GF-D8 (cell line): ENCODE measurements at places on chromosomes 7 and 10.

GRCh38 chr7:41039981-41040380 is 662.9 kb downstream of the INHBA start:
- no peak for DNase-seq

DNA sequence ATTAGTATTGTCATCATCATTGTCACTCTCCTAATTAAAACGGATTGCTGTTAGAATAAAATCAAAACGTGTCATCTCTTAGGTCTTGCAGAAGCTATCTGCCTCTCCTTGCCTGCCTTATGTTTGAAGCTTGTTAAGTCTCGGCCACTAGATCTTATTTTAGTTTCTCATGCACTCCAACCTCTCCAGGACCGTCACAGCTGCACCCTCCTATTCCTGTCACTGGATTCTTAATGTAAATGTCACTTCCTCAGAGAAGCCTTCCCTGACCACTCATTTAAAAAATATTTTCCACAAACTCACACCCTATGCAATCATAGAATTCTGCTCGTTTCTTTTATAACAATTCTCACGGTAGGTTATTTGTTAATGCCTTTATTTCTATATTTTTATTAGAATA is 103.9 kb upstream of the DKK1 start:
- no peak for DNase-seq

DNA sequence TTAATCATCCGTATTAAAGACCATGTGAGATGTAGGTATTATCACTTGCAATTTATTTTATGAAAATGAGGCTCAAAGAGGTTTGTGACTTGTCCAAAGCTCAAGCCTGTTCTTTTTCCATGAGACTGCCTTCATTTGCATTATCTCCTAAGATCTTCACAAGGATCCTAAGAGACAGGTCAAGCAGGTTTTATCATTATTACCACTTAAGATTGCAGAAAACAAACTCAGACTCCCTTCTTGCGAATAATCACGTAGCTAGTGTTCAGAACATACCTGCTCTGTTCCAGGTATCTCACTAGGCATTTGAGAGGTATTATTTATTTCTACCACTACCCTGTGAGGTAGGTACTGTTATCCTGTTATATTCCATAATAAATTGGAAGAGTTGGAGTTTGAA is 64.8 kb downstream of the ZNRF2 start:
- DNase-seq: no peak

GRCh38 chr7:20407585-20408466 is 77.1 kb downstream of the ITGB8 start:
- DNase-seq: no peak

- DNase-seq: no peak
Observed at GRCh38 chr7:46202379-46202778, 281.3 kb upstream of the IGFBP3 start.

DNA sequence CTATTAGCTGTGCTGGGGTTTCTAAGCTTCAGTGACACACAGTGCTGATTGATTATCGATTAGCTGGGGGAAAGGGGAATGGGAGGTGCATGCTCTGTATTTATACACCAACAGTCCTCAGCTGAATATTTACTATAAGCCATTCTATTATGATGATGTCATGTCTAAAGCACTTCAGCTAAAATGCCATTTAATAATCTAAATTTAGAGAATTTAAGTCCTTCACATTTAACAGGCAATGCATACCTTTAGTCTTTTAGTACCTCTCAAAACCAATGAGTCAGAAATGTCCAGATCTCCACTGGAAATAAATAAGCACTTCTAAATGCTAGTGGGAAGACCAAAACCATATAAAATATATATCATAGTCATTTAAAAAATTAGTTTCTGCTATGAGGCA is 24.6 kb downstream of the RPP38 start:
- no peak for DNase-seq

- DNase-seq: no peak
Observed at GRCh38 chr10:83881661-83882060, 257.6 kb upstream of the GHITM start.

GRCh38 chr10:88987243-88987725 is 3.3 kb upstream of the FAS start:
- no peak for DNase-seq

DNA sequence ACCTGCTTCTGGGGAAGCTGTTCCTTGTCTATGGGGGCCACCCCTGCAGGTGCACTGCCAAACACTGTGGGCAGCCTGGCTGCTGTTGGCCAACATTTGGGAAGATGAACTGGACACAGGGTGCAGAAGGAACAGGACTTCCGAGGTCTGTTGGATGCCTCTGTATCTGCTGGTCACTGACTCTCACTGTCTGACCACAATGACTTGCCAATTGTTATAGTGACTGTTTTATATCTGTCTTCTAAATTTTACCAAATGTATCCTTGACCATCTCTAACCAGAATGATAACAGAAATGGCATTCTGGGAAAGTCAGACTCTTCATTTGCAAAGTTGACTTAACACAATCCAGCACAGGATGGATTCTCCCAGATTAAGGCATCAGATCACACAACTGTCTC is 214.0 kb upstream of the PRSS58 start:
- DNase-seq: no peak

DNA sequence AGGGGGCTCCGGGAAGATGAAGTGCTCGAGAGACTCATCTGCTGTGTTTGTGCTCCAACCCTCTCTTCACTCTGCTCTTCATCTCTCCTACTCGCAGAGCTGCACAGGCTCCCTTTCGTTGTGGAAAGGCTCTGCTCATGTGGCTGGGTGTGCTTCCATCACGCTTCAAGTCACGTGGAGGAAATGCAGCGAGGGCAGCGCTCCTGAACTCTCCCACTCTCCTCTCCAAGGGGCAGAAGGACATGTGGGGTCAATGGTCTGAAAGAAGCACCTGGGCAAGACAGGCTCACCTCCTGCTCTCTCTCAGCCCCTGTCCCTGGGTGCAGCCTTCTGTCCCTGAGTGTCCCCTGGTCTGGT is 72.6 kb downstream of the USP6NL start:
- DNase-seq: no peak

DNA sequence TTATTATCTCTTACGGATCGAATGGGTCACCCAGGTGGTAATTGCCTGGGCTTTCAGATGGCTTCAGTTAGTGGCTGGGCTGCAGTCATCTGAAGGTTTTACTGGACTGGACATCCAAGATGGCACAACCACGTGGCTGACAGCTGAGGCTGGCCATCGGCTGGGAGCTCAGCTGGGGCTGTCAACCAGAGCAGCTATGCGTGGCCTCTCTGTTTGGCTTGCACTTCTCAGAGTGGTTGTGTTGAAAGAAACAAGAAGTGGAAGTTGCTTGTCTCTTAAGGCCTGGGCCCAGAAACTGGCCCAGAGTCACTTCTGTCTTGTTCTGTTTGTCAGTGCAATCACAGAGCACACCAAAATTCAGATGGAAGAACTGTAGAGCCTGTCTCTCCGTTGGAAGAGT is 5.7 kb upstream of the GDI2 start:
- DNase-seq: no peak

- no peak for DNase-seq
Observed at GRCh38 chr10:93535293-93535692, 31.2 kb upstream of the FFAR4 start.

DNA sequence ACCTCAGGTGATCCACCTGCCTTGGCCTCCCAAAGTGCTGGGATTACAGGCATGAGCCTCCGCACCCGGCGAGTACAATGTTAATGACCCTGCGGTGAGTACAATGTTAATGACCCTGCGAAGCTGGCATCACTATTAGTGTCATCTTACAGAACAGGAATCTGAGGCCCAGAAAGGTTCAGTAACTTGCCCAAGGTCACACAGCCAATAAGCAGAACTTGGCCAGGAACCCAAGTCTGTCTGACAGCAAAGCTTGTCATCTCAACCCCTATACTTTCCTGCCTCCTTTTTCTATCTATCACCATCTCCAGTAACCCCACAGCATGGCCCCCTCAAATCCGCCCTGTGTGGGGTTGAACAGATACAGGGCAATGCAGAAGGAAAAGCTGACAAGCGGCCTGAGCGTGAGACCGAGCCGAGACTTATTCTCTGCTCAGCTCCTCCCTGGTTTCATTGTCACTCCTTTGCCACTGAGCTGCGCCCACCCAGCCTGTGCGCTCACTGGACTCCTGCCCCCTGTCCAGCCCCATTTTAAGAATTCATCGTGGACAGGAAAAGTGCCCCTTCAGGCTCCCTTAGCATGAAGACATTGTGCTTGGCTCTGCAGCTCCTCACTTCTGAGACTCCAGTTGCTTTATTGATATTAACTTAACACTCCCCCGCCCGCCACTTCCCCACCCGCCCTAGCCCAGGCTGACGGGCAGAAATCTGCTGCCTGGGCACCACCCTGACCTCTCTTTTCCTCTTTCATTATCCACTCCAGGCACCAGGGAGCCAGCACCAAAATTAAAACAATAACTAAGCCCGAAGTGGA is 58.1 kb upstream of the LBX1 start:
- no peak for DNase-seq

- no peak for DNase-seq
Observed at GRCh38 chr10:125599194-125599593, 83.8 kb downstream of the TEX36 start.

DNA sequence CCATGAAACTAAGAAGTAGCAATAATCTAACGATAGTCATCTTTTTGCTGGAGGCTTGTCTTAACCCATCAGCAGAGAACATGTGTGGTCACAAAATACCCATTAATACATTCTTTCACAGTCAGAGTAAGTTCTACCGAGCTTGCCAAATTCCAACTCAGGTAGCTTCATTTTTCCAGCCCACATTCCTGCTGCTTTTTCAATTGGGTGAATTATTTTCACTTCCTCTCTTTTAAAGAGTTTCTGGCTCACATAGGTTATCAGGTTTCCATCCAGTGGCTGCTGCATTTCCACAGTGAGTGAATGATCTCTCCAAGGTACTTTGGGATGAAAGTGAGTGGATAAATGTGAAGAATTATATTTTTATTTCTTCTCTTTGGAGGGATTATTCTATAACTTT is 233.1 kb downstream of the SEMA3E start:
- no peak for DNase-seq

DNA sequence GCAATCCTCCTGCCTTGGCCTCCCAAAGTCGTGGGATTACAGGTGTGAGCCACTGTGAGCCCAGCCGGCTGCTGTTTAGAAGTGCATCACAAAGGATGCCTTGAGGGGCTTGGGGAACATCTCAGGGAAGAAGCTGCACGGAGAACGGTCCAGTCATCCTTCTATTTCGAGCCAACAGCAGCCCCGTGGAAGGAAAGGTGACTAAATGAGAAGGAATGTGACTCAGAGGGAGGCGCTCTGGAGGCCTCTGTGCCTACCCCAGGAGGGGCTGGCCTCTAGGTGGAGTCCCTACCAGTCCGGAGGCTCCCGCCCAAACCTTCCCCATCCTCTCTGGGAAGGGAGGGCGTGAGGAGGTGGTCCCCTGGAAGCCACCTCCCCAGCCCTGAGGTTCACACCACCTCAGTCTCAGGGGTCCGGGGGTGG is 76.2 kb downstream of the CTBP2 start:
- no peak for DNase-seq

- DNase-seq: no peak
Observed at GRCh38 chr7:135831455-135832195, 83.0 kb upstream of the FAM180A start.

- no peak for DNase-seq
Observed at GRCh38 chr7:134372858-134373257, 56.1 kb upstream of the SLC35B4 start.

DNA sequence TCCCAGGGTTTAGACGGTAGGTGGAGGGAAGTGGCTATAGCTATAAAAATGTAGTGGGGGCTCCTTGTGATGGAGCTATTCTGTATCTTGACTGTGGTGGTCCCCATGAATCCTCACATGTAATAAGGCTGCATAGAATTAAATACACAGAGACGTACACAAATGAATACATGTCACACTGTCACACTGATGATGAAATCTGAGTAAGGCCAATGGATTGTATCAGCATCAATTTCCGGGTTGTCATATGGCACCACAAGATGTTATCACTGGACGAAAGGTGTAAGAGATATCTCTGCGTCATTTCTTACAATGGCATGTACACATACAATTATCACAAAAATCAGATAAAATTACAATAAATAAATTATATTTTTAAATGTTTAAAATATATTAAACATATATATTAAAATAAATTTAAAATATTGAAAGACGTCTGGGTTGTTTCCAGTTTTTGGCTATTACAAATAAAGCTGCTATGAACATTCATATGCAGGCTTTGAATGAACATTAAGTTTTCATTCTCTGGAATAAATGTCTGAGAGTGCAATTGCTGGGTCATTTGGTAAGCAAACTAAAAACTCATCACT is 38.1 kb downstream of the LEP start:
- DNase-seq: no peak

- no peak for DNase-seq
Observed at GRCh38 chr7:66152371-66153191, 37.9 kb downstream of the CRCP start.

GRCh38 chr7:93119191-93119905 is 1.6 kb upstream of the SAMD9 start:
- no peak for DNase-seq

DNA sequence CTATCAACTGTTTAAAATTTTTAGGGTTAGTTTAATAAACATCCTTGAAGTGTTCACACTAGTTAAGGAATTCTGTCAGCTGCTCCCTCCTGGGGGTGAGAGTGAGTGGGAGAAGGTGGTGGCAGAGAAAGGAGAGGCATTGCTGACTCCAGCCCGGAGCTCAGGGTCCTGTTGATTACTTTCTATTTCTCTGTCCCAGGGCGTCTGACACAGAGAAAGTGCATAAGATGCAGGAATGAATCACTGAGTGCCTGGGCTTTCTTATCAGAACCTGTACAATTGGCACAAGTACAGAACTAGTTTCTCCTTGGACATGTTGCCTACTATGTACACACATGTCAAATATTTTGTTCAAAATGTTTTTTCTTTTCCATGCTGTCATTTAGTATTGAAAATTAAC is 410.8 kb upstream of the COBL start:
- no peak for DNase-seq

- DNase-seq: no peak
Observed at GRCh38 chr10:24518981-24519597, 204.6 kb downstream of the ARHGAP21 start.

DNA sequence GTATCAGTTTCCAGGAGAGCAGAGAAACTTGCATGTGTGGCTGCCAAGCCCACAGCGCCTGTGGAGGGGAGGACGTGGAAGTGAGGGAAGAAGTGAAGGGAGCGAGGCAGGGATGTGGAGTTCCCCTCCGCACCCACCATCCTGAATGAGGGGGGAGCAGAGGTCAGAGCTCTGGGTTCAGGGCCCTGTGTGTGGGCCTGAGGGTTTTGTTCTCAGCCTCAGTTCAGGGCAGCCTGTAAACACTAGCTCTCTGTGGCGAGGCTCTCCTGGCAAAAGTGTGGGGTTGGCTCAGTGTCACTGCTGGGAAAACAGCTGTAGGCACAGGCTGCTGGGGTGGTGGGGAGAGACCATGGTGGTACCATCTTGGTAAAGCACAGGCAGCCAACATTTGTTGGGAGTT is 108.4 kb downstream of the C10orf105 start:
- no peak for DNase-seq

DNA sequence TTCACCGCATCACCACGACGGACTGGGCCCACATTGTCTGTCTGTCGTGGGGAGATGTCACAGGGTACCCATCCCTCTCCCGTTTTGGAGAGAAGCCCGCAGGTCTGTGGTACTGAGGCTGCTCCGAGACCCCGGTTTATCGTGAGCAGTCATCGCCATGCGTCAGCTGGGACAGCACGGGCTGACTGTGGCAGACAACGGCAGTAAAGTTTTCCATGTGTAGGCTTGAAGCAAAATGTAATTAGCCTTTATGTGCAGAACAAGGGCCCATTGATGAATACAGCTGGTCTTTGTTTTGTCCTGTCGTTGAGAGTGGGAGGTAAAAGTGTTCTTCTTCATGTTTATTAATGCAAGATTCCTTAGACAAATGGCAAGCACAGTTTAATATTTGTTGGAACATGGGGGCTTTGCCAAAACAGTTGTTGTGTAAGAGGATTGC is 167.4 kb upstream of the SH2B2 start:
- DNase-seq: no peak
